ENCODE measurements at places on chromosomes 16 and 17. TPM values are rescaled to one million over a fixed set of nuclear protein-coding genes. Genes with fewer than 3 reads are reported as not detected.

- DNase-seq: no peak
These were observed 13.5 kb downstream of the CCL11 start for GRCh38 chr17:34299027-34299426.

- DNase-seq: no peak
These were observed 82.2 kb downstream of the CMC2 start for GRCh38 chr16:80924372-80924978.

GRCh38 chr17:80668375-80669148 lies 123.9 kb downstream of the RPTOR start:
- DNase-seq: no peak

Gene KRTAP2-1
- polyA plus RNA-seq: not detected

- no peak for DNase-seq
These were observed 40.6 kb downstream of the RAB11FIP4 start for GRCh38 chr17:31431852-31432658.

- no peak for DNase-seq
These were observed 489.9 kb downstream of the WWOX start for GRCh38 chr16:78589331-78589730.

Gene KRT33B
- not detected for polyA plus RNA-seq

GRCh38 chr16:18969050-18969854 lies 14.5 kb upstream of the TMC7 start:
- DNase-seq: peak; percentile 49

Gene ZFPM1
- polyA plus RNA-seq: 2.1 TPM

DNA sequence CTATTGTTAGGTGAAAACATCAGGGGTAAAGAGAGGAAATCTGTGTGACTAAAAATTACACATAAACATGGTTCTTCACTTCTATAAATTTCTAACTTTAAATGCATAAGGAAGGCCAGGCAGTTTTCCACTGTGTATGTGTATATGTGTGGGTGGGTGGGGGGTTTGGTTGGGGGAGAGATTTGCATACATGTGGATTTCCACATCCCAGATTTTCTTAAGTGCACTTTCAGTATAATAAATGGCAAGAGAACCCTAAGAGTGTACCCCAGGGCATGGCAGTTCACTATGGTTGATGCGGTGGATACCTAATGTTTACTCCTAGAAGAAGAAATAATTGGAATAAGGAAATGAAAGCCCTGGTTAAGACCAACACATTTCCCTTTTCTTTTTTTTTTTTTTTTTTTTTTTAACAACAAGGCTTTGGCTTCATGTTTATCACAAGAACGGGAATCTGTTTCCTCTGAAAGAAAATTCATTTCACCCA lies 451.8 kb upstream of the CCL2 start:
- no peak for DNase-seq

GRCh38 chr17:21019976-21020586 lies 22.7 kb downstream of the USP22 start:
- DNase-seq: no peak

- no peak for DNase-seq
These were observed 24.5 kb downstream of the CLUH start for GRCh38 chr17:2687074-2687418.

Gene MT1E
- 189 TPM for polyA plus RNA-seq

DNA sequence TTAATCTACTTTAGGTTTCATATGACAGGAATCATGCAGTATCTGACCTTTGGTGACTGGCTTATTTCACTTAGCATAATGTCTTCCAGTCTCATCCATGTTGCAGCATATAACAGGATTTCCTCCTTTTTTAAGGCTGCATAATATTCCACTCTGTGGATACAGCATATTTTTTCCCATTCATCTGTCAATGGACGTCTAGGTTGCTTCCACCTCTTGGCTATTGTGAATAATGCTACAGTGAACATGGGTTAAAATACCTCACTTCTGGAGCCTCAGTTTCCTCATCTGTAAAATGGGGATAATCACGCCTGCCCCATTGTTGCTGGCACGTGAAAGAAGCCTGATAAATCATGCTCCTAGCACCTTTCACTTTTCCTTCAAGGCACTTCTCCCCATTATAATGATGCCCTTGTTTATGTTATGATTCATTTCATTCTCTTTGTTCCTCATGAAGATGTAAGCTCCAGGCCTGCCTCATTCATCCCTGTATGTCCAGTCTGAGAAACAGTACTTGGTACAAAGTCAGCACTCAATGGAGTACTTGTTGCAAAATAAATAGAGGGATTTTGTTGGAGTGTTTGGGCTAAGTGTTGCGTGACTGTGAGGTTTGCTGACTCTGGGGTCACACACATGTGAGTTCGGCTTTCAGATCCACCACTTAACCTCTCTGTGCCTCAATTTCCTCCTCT lies 59.6 kb downstream of the ABAT start:
- no peak for DNase-seq

DNA sequence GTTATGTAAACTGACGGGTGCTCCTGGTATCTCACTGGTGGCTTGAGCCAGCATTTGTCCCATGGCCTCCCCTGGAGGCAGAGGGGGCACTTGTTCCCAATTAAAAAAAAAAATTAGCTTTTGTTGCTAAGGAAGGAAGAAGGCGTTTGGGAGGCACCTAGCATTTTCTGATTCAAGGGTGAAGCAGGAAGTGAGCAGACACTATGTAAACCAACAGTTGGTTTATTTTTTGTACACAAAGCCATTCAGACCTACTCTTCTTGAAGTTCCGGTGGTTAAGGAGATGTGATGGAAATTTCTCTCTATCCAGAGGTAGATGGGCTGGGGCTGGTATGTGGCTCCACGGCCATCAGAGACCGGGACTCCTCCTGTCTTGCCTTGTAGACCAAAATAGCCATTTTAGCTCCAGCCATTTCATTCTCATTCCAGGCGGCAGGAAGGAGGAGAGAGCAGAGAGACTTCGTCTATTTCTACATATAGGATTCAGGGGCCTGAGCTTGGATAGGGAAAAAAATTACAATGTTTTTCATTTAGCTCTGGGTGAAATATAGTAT lies 103.0 kb downstream of the SNX29 start:
- no peak for DNase-seq

Gene OR3A3
- not detected for polyA plus RNA-seq

DNA sequence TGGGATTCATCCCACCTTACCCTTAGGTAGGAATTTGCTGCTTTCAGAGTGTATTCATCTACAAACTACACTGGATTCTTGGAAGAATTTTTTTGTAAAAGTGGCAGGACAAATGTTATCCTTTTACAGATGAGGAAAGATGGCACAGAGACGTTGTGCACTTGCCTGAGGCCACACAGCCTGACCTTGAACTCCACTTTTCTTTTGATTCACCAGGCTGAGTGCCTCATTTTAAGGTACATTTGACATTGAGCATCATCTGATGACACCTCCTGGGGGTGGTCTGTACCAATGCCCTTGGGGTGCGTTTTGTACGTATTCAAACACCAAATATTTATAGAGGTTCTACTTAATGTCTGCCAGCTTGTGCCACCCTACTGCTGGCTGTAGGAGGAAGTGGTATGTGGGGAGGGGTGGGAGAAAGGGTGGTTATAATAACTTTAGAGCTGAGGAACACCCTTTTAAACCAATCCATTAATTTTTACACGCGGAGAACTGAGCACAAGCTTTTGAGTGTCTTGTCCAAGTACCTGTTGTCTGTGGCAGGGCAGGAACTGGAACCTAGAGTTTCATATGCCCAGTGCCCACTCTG lies 29.1 kb downstream of the HS3ST3B1 start:
- DNase-seq: no peak

Gene HSPB9
- polyA plus RNA-seq: 0.11 TPM

GRCh38 chr17:40561294-40561870 lies 3.9 kb downstream of the CCR7 start:
- no peak for DNase-seq

DNA sequence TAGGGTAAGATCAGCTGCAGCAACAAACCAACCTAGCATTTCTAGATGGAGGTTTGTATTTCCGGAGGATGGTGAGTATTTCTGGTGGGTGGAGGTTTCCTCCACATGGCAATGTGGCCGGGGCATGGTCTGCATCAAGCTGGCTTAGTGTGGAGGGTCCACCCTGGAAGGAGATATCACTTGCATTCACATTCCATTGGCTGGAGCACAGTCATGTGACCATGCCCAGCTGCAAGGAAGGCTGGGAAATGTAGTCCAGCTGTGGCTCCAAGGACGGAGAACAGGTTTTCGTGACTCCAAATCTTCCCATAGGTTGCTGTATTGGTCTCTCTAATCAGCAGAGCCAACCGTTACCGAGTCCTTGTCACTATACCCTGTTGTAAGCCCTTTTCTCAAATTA lies 68.7 kb downstream of the RAI1 start:
- DNase-seq: peak; percentile 69

Gene MYLK3
- polyA plus RNA-seq: 0.13 TPM

DNA sequence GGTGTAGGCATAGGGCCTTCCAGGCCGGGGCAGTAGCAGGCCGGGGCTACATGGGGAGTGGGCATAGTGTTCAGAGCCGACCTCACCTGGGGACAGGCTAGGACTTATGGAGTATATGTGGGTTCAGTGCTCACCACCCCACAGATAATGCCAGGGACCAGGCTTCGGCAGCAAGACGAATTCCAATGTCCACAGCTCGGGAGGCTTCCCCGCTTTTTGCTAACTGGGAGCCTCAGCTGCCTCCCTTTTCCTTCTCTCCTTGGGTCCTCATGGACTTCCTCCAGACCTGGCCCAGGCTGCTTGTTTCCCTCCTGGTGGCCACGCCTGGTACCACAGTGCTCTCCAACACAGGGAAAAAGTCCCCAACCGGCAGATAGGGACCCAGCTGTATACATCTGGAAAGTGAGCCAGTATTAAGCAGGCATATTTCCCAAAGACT lies 20.1 kb upstream of the SLC46A1 start:
- DNase-seq: no peak

- no peak for DNase-seq
These were observed 21.1 kb downstream of the FOXN1 start for GRCh38 chr17:28527181-28527681.

Gene FOXN1
- polyA plus RNA-seq: 0.13 TPM

DNA sequence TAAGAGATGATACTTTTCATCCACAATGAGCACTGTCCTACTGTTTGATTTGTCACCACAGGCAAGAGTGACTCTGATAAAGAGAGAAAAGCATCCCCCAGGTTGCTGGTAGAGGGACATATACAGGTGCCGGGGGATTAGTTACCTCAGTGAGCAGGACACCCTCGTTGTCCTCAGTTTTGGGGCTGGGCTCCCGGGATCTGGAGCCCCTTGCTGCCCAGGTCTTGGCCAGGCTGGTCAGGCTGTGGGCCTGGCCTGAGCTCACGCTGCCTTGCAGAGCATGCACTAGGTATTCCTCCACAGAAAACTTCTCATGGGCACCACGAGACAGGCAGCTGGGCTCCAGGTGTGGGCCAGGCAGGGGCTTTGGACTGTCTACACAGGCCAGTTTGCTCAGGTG lies 24.4 kb upstream of the SPATA32 start:
- no peak for DNase-seq

GRCh38 chr16:1772362-1772907 lies at the start of gene EME2:
TSS of gene EME2 (plus strand) at chr16:1772810. CDS start at chr16:1773228, 418 bp downstream.
- DNase-seq: no peak

Gene LCAT
- 18.5 TPM for polyA plus RNA-seq

DNA sequence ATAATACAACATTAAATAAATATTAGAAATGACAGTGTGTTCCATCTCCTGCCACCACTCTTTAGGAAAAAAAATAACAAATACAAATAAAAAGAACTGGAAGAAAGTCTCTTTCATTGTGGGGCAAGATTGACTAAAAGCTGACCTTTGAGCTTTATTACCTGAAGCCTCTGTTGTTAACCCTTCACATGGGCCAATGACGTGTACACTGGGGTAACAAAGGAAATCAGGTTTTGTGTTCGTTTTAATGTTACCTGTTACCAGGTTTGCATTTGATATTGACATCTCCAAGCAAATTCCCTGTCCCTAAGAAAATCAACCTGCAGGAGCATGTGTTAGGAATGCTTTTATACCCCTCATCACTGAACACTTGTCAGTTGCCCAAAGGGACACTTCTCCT lies 39.0 kb downstream of the NLK start:
- no peak for DNase-seq

GRCh38 chr17:77687417-77687816 lies 271.1 kb upstream of the TNRC6C start:
- no peak for DNase-seq

- DNase-seq: no peak
These were observed 2.0 kb upstream of the SPHK1 start for GRCh38 chr17:76382351-76382802.

GRCh38 chr17:50176559-50177357 lies 11.0 kb downstream of the SGCA start:
- DNase-seq: no peak

DNA sequence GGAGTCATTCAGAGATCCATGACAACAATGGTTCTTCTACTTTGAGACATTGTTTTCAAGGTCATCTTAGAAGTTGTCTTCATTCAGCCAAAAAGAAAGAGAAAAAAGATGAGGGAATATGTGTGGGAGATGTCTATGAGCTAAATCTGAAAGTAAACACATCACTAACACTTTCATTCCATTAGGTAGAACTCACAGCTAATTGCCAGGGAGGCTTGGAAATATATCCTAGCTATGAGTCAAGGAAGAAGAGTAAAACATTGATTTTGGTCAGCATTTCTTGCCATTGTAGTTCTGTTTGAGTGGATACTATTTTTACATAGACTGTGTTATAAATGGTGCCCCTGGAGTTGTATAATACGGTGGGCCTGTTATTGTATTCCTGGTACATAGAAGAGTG lies 316.4 kb upstream of the MYOCD start:
- no peak for DNase-seq

GRCh38 chr16:29940656-29941055 lies 14.6 kb upstream of the KCTD13 start:
- no peak for DNase-seq

Gene WNT3
- polyA plus RNA-seq: 0.54 TPM

DNA sequence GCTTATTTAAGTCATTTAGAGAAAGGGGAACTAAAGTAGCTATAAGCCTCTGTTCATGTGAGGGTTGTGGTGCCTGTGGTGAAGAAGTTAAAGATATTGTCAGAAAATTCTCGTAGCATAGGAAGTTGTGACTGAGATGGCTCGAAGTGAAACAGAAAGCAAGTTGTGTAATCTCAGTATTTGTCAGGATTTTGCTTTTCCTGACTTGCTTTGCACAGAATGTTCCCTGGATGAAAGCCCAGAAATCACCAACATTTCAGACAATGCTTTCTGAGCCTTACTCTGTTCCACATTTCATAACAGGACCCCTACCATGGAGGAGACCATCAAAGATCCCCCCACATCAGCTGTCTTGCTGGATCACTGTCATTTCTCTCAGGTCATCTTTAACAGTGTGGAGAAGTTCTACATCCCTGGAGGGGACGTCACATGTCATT lies 10.6 kb downstream of the CALCOCO2 start:
- no peak for DNase-seq

GRCh38 chr17:65071861-65072260 lies 15.3 kb upstream of the GNA13 start:
- no peak for DNase-seq

Gene PRR29
- polyA plus RNA-seq: 0.34 TPM

Gene ARL5C
- not detected for polyA plus RNA-seq

Gene TBC1D3D
- 2.0 TPM for polyA plus RNA-seq
